Pulmonary artery endothelial cell (primary cell): ENCODE measurements at places on chromosomes 5 and 9. TPM values are rescaled to one million over a fixed set of nuclear protein-coding genes. Genes with fewer than 3 reads are reported as not detected.

TAF11L10 gene
- total RNA-seq, result not detected in 2 replicates

GABRA6 gene
- total RNA-seq, result not detected in 2 replicates

C9orf153 gene
- 0.07 and 0.14 TPM in 2 replicates for total RNA-seq

DNA sequence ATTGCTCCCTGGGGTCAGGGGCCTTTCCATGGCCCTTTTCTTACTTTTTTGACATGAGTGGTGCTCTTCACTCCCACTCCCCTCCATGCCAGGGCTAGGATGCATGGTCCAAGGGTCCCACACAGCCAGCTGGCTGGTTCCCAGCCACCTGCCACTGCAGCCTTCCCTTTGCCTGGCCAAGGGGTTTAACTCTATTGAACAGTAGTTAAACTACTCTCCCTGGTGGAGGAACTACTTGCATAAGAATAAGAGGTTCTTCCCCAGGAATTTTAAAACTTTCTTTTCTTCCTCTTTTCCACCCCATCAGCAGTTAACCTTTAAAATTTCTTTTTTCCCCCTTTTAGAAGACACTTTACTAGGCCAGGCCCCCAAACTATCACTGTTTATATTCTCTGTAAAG lies 1532.8 kb upstream of the ACO1 start:
- no peak for DNase-seq

GRCh38 chr5:64156261-64156660 lies 9.4 kb upstream of the RNF180 start:
- DNase-seq, result no peak

GRCh38 chr9:86178503-86178902 lies 79.1 kb upstream of the GOLM1 start:
- no peak for DNase-seq

DNA sequence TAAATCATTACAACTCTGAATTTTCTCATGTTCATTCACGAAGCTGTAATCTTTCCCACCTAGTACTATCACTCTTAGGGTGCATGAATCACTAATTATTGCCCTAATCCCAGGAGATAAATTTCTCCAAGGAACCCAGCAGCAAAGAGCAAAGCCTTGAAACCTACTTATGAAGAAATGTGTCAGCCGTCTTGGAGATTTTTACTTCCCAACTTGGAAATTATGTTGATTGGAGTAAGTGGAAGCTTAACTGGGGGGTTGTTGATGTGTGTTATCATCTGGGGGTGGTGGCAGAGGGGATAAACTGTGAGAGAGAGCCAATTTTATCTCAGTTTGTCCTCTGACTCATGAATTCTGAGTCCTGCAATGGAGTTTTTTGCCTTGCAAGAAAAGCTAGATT lies 440.5 kb upstream of the WWC1 start:
- DNase-seq, result no peak

DNA sequence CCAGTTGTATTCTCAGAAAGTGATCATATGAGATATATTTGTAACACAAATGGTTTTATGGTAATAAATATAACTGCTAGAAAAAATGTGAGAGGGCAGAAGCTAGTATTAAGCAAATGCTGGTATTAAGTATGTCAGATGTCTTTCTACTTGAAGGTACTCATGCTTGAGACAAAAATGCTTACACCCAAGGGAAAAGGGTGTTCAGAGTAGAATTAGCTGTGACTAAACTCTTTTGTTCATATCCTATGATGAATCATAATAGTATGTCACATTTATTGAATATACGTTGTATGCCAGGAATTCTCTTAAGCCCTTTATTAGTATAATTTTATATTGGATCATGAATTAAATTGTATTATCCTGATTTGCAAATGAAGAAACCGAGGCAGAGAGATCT lies 2.2 kb downstream of the ADGRV1 start:
- no peak for DNase-seq

GRCh38 chr5:93078082-93079038 lies 502.7 kb downstream of the NR2F1-AS1 start:
- DNase-seq, result peak; percentile 97

- no peak for DNase-seq
Observed at GRCh38 chr5:162544905-162545304, 477.3 kb downstream of the GABRG2 start.

DNA sequence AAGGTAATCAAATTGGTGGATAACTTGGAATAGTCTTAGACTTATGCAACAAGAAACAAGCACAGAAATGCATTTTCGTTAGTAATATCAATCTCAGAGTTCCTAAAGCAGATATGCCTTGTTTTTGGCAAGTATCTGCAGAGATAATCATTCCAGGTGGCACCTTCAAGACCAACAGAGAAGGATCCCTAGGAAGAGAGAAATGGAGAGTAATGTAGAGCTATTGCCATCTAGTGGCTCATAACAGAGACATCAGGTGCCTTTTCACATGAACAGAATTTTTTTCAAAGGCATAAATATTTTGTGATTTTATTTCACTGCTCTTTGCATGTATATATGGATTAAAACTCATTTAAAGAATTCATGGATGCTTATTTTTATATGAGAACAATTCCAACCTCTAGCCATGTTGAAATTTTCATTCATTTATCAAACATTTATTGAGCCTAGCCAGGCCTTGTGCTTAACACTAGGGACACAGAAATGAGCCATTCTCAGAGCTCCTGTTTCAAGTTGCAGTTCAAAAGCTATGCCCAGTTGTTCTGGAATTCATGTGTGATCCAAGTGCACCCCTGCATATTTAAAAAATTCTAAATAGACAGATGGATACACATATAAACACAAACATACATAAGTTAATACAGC lies 117.5 kb upstream of the OR13F1 start:
- DNase-seq, result no peak

GRCh38 chr9:95870906-95871305 lies 4.6 kb upstream of the ERCC6L2 start:
- no peak for DNase-seq

DNA sequence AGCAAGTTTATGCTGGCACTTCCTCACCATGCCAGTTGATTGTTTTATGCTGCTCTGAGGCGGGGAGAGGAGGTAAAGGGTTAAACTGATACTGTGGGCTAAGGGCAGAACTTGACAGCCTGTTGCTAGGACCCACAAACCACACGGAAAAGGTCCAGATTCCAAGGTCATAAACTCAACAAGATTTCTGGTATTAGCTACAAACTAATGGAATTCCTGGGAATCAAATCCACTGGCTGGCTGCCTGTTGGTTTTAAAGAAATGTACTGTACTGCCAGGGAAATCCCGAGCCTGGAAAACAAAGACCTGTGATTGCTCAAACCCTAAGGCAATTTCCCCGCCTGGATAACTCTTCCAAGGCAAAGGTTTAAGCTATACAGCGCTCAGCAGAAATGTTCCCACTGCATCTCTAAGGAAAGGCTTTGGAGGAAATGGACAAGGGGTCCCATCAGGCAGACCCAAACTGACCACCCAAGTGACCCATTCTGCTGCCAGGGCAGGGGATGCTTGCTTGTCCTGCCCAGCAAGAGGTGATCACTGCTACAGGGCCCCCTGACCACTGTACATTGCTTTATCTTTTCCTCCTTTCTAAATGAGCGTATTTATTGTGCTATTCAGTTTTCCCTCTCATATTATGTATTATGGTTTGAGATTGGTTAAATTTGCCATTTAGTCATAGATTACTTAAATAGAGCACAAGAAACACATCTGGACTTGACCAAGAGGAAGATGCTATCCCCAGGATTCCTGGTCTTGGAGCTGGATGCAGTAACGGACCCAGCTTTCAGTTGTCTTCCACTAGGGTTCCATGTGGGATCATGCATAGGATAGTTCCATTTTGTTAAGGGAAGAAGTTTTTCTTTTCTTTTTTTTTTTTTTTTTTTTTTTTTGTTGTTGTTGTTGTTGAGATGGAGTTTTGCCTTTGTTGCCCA lies 124.3 kb downstream of the SUSD1 start:
- peak; percentile 86 for DNase-seq

- DNase-seq, result no peak
Observed at GRCh38 chr5:177964471-177964870, 31.6 kb downstream of the PROP1 start.

DNA sequence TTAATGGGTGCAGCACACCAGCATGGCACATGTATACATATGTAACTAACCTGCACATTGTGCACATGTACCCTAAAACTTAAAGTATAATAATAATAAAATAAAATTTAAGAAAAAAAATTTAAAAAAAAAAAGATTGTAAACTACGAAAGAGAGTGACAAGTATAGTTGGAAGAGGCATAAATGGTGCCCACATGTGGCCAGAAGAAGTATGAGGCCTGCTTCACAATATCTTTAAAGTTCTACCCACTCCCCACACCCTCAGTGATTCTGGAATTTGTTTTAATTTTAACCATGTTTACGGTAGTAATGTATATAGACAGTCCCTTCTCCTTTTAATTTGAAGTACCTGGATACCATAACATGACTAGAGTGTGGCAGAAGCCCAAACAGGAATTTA lies 172.7 kb downstream of the CHSY3 start:
- DNase-seq, result no peak
